ENCODE measurements at places on chromosomes 11 and 22.

DNA sequence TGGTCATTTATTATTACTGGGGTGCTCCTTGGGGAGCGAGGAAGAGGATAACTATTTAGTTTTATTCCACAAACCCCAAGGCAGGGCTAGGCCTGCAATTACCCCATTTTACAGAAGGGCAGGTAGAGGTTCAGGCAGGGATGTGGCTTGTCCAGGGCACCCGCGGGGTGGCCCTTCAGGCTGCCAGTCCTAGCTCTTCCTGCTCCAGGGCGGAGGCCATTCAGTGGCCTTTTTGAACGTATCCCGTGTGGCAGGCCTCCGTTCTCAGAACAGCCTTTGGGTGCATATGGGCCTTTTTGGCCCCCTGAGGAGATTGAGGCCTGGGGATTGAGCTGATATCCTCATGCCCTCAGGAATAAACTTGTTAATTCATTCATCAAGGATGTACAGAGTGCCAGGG lies 66.2 kb downstream of the MPPED1 start:
- DNase-seq = no peak

- peak; percentile 64 for DNase-seq
Observed at GRCh38 chr22:47043835-47044721, 281.6 kb downstream of the TBC1D22A start.

- no peak for DNase-seq
Observed at GRCh38 chr11:40187295-40187694, 1272.2 kb downstream of the LRRC4C start.

DNA sequence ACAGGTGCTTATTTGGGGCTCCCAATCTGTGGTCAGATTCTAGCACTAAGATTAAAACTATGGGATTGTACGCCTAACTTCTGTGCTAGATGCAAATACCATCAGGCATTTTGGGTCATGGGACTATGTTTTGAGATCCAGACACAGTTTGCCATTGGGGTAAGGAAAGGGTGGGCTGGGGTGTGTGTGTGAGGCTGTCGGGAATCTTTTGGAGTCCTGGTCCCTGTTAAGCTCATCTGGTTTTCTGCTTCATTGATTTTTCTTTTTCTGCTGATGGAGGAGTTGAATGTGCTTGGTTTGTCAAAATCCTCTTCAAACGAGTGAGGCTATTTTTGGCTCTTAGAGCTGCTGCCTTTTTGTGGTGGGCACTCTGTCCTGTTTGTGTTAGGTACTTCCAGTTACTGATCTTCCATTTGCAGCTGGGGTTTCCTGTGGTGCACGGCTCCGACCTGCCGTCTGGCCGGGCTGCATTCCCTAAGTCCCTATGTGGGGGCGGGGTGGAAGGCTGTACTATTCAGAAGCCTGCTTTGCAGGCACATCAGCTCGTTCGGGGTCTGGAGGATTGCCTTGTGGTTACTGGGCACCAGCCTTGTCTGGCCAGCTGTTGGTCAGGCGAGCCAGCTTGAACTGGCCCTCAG lies 2.9 kb downstream of the BCR start:
- peak; percentile 45 for DNase-seq

GRCh38 chr11:63854696-63855095 lies 15.8 kb downstream of the MARK2 start:
- DNase-seq = no peak

All from fibroblast of skin of abdomen (primary cell).